ENCODE measurements at places on chromosomes 6 and 20. TPM values are rescaled to one million over a fixed set of nuclear protein-coding genes. Genes with fewer than 3 reads are reported as not detected.

DNA sequence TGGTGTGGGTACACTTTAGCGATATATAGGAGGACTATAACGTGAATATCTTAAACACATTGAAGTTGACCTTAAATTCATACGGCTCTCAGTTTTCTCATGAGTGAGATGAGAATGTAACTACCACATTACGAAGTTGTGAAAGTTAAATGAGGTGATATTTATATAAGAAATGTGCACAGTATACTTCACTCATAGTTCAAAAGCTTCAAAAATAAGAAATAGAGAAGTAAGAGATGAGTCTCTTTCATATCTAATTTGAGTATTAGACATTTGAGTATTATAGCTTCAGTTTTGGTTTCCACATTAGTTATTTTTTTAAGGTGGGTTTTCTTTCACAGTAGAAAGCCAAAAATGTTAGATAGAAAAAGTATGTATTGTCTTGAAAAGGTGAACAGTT is 183.3 kb downstream of the NKAIN2 start:
- H3K4me1 ChIP-seq, result no peaks in the 10 kb centered on the region
- H3K27ac ChIP-seq, result no peak overlapping the region
- no peaks in the 10 kb centered on the region for H3K27me3 ChIP-seq
- no peak for DNase-seq

DNA sequence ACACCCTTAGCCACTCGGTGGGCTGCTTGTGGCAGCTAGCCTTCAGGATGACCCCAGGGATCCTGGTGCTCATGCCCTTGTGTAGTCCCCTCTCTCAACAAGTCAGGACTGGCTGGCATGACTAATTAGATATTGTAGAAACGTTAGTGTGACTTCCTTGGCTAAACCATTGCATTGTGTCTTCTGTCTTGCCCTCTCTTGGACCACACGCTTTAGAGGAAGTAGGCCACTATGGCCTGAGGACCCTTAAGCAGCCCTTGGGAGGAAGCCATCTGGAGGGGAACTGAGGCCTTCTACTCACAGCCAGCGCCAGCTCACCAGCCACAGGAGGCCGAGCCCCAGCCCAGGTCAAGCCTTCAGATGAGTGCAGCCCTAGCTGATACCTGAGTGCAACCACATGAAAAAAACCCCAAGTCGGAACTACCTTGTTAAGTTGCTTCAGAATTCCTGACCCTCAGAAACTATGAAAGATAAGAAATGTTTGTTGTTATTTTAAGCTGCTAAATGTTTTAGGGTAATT is 10.1 kb downstream of the ANGPT4 start:
- no peaks in the 10 kb centered on the region for H3K36me3 ChIP-seq
- no peak overlapping the region for H3K4me3 ChIP-seq
- no peak overlapping the region for H3K27ac ChIP-seq
- no peaks in the 10 kb centered on the region for H3K27me3 ChIP-seq

- no peak overlapping the region for H3K27ac ChIP-seq
- H3K36me3 ChIP-seq, result no peaks in the 10 kb centered on the region
- H3K4me3 ChIP-seq, result no peak overlapping the region
Measured at GRCh38 chr6:63609231-63609630, 26.4 kb upstream of the PHF3 start.

DNA sequence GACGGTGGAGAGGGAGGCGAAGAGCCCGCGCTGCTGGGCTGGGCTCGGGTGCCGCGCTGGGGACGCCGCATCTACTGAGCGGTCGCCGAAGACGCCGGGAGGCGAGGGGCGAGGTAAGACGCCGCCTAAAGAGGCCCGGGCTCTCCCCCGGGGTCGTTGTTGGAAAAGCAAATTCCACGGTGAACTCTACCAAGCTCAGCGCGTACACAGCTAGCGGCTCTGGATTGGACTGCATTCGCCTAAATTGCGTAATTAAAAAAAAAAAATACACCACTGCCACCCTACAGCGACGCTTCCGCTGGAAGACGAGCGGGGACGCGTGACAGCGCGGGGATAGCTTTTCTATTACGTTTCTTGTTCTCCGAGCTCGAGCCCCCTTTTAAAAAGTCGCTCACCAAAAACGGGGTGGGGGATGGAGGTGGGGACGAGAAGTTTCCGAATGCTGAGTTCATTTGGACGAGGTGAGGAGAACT is 92.0 kb upstream of the PRDM1 start:
- H3K27me3 ChIP-seq, result peaks cover 33% of the 10 kb centered on the region
- H3K4me3 ChIP-seq, result no peak overlapping the region
- H3K27ac ChIP-seq, result peak overlapping the region; percentile 74
- no peak for DNase-seq
- peaks cover 29% of the 10 kb centered on the region for H3K4me1 ChIP-seq
- no peaks in the 10 kb centered on the region for H3K36me3 ChIP-seq

The FIG4 gene
- total RNA-seq, result 24.7 TPM

DNA sequence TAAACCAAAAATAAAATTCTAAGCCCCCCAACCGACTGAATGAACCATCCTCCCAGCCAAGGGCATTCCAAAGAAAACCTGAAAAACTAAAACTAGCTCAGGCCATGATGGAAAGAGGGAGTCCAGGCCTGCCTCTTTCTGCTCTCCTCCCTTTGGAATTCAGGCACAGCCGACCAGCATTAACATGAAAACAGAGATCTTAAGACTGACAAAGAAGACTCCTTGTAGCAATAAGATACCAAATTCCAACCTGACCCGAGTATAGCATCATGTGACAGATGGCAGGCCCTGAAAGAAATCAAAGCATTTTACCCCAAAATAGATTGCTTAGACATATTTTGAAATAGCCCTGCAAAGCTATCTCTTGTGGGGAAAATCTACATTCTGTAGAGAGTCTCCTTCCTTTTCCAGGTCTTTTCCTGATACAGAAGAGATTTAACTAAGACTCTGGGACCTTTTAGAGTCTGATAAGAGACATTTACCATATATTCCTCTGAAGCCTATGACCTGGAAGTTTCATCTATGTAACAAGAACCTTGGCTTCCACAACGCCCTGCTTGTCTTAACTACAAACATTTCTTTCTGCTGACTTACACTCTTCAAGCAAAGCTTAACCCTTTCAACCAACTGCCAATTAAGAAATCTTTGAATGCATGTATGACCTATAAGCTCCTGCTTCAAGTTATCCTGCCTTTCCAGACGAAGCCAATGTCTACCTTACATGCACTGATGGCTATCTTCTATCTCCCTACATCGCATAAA is 22.2 kb upstream of the TXLNB start:
- H3K27ac ChIP-seq, result no peak overlapping the region
- no peaks in the 10 kb centered on the region for H3K36me3 ChIP-seq
- no peak overlapping the region for H3K4me3 ChIP-seq
- H3K4me1 ChIP-seq, result peaks cover 3% of the 10 kb centered on the region
- H3K27me3 ChIP-seq, result no peaks in the 10 kb centered on the region
- DNase-seq, result no peak

The RCAN2 gene
- total RNA-seq, result 5.3 TPM

DNA sequence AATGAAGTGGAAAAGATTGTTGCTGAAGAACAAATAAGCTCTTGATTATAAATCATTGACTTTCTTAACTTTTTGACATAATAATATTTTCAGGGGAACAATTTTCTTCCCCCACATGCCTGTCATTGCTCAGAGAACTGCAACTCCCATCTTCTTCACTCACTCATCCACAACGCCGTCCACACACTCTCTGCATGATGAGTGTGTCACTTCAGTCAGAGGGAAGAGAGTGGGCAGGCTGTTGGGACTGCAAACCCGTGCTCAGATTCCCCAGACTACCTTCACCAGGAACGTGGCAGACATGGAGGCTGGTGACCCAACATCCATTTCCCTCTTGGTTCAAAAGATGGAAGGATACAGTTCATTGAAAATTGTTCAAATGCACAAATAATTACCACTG is 650.8 kb downstream of the PRKN start:
- no peak for DNase-seq
- no peaks in the 10 kb centered on the region for H3K36me3 ChIP-seq
- H3K4me3 ChIP-seq, result no peak overlapping the region
- H3K27ac ChIP-seq, result no peak overlapping the region

DNA sequence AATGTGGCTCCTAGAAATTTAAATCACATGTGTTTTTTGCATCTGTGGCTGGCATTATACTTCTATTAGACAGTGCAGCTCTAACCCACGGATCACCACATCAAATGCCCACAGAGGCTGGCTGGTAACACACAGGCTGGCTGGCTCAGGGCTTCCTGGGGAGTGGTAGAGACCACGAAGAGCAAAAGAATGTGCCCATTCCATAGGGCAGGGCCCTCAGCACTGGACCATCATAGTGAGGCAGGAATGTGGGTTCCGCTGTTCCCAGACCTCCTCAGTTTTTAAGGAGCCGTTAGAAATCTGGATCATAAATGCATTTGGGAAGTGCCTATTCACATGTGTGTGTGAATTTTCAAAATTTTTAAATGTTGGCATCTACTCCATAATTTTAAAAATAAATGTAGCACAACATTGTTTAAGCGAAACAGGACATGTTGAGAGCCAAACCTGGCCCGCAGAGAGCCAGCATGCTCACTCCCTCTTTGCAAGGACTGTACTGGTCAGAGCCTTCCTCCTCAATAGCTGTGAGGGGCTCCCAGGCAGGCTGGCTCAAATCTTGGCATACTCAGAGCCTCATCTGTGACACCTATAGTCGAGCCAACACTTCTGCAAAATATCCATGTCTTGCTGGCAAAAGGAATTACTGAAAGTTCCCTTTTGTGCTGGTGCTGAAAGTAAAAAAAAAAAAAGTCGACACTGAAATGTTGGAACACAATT is 190.5 kb downstream of the FNDC1 start:
- H3K4me3 ChIP-seq, result no peak overlapping the region
- no peaks in the 10 kb centered on the region for H3K27me3 ChIP-seq

- H3K4me1 ChIP-seq, result peaks cover 7% of the 10 kb centered on the region
- H3K4me3 ChIP-seq, result no peak overlapping the region
- H3K27me3 ChIP-seq, result no peaks in the 10 kb centered on the region
- H3K27ac ChIP-seq, result no peak overlapping the region
- no peaks in the 10 kb centered on the region for H3K36me3 ChIP-seq
Measured at GRCh38 chr20:63246490-63247288, 7.6 kb downstream of the NKAIN4 start.

DNA sequence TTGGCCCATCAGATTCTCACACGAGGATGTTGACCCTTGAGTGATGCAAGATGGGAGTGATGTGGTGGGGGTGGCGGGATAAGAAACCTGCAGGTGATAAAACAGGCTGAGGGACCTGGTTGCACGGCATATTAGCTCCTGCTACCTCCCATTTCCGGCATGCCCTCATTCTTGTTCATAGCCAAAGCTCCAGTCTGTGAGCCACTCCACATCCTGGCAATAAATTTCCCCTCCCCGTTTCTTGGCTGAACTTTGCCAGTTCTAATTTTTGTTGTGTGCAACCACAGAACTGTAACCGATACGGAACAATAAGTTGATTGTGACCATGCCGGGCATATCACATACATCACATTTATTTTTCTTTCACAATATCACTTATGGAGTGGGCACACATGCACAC is 41.6 kb upstream of the NFATC2 start:
- DNase-seq, result no peak
- no peaks in the 10 kb centered on the region for H3K36me3 ChIP-seq
- no peak overlapping the region for H3K27ac ChIP-seq
- no peaks in the 10 kb centered on the region for H3K27me3 ChIP-seq
- no peaks in the 10 kb centered on the region for H3K4me1 ChIP-seq
- H3K4me3 ChIP-seq, result no peak overlapping the region

- no peaks in the 10 kb centered on the region for H3K36me3 ChIP-seq
- no peaks in the 10 kb centered on the region for H3K4me1 ChIP-seq
- H3K27ac ChIP-seq, result no peak overlapping the region
- H3K4me3 ChIP-seq, result no peak overlapping the region
Measured at GRCh38 chr6:140370976-140371870, 996.8 kb upstream of the CITED2 start.

The TENT5A gene
- 8.2 TPM for total RNA-seq

- peaks cover 93% of the 10 kb centered on the region for H3K4me1 ChIP-seq
- H3K27ac ChIP-seq, result no peak overlapping the region
- H3K27me3 ChIP-seq, result no peaks in the 10 kb centered on the region
- DNase-seq, result peak; percentile 10
- H3K4me3 ChIP-seq, result no peak overlapping the region
- peaks cover 16% of the 10 kb centered on the region for H3K36me3 ChIP-seq
Measured at GRCh38 chr20:17659801-17660200, 22.2 kb downstream of the RRBP1 start.

GRCh38 chr6:144785056-144785455 is 499.9 kb downstream of the UTRN start:
- no peaks in the 10 kb centered on the region for H3K4me1 ChIP-seq
- no peaks in the 10 kb centered on the region for H3K27me3 ChIP-seq
- DNase-seq, result no peak
- no peak overlapping the region for H3K4me3 ChIP-seq
- H3K36me3 ChIP-seq, result no peaks in the 10 kb centered on the region

DNA sequence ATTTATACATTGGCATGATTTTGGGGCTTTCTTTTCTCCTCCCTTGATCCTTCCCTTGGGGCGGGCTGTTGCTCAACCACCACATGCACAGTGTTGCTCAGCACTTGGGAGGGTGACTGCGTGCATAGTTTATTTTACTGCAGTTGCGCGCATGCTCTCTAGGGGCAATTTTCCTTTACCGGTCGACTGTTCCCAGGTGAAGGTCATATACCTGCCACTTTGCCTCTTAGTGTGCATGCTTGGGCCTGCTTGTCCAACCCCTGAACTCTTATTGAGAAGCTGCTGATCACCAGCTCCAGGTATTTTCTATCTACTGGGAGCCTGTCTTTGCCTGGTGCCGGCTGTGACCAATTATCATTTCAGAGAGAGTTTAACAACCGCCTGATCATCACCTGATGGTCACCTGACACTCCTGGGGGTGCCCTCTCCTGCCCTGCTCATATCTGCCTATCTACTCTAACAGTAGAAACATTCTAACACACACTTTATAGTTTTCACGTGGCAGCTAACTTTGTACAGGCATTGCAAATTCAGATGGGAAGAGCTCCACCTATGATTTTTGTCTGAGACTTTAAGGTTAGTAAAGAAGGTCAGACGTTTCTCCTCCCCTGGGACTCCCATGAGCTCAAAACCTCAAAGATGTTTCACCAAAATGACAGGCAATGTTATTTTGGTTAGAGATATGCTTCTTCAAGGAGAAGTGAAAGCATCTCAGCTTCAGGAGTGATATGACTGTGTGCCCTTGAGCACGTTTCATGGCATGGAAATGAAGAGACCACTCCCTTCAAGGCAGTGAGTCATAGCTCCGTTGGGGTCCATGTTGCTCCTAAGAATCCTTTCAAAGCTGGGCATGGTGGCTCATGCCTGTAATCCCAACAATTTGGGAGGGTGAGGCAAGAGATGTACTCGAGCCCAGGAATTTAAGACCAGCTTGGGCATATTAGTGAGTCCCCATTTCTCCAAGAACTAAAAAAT is 227.5 kb upstream of the MYLIP start:
- peak; percentile 25 for DNase-seq
- peaks cover 10% of the 10 kb centered on the region for H3K4me1 ChIP-seq
- no peak overlapping the region for H3K27ac ChIP-seq
- H3K4me3 ChIP-seq, result no peak overlapping the region

The GPX5 gene
- total RNA-seq, result not detected

The UST gene
- 11.4 TPM for total RNA-seq

DNA sequence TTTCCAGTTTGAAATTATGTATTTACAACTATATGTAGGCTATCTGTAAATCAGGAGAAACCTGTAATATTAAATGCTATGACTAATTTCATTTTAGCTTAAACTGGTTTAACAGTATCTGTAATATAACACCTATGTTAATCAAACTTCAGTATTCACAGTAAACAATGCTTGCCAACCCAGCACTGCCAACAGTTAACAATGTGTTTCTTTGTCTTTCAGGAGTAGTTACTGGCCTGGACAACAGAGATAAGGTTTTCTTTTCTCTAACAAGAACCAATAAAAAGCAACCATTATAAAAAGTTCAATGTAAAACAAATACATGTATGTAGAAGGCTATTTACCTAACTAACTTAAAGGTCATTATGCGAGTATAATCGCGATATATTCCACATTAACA is 158.8 kb downstream of the CDK19 start:
- DNase-seq, result peak; percentile 46
- H3K36me3 ChIP-seq, result no peaks in the 10 kb centered on the region
- peaks cover 23% of the 10 kb centered on the region for H3K4me1 ChIP-seq
- no peaks in the 10 kb centered on the region for H3K27me3 ChIP-seq

All from body of pancreas (tissue), 4 donors.